Stimulated activated CD8-positive, alpha-beta memory T cell treated with anti-CD3 and anti-CD28 coated beads, Interleukin-2, amount 100 ng/mL, for 1 hour (primary cell): ENCODE measurements at places on chromosomes 7 and 10.

DNA sequence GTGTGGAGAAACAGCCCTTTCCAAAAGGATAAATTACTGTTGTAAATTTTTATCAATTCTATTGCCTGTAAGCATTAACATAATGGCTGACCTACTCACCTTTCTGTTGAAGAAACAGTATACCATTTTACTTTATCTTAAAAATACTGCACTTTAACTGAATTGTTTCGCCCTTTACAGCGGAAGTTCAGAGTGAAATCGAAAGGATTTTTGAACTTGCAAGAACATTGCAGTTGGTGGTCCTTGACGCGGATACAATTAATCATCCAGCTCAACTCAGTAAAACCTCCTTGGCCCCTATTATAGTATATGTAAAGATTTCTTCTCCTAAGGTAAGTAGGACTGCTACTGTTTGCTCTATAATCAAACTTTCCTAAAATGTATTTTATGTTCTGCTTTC, 117.5 kb downstream of the NSUN6 start:
- no peak for DNase-seq

DNA sequence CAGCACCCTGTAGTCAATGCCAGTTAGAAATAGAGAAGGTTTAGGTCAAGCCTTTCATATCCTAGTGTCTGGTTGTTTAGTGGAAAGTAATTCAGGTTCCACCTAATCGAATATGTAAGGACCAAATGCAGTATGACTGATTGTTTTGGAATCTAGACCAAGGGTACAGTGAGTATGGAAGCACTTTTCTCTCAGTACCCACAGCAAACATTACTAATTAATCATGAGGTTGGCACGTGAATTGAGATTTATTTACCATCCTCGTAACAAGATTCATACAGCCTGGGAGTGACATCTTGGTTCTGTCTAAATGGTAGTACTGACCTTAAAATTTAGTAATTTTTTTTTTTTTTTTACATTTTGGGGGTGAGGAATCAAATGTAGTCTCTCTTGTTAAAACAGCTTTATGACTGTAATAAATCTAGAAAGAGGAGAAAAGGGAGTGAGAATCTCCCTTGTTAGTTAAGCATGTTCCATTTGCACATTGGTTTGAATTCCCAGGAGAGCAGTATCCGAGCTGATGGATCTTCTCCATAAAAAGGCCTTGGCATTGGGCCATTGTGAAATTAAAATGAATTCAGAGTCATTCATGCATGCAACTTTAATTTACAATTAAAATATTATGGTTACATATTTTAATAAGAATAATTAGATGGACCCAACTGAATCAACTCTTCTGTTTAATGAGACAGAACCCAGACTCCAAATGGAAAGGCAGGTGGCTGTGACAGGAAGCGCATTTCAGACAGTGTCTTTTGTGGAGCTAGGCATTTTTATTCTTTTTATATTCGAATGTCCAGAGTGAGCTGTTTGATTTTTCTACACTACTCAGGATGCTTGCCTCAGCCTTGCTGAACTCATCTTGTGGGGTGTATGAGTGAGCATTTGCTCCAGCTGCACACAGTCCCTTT, 57.6 kb downstream of the SNX10 start:
- DNase-seq: no peak

- no peak for DNase-seq
Observed at GRCh38 chr10:48742891-48743860, 58.5 kb downstream of the WDFY4 start.

DNA sequence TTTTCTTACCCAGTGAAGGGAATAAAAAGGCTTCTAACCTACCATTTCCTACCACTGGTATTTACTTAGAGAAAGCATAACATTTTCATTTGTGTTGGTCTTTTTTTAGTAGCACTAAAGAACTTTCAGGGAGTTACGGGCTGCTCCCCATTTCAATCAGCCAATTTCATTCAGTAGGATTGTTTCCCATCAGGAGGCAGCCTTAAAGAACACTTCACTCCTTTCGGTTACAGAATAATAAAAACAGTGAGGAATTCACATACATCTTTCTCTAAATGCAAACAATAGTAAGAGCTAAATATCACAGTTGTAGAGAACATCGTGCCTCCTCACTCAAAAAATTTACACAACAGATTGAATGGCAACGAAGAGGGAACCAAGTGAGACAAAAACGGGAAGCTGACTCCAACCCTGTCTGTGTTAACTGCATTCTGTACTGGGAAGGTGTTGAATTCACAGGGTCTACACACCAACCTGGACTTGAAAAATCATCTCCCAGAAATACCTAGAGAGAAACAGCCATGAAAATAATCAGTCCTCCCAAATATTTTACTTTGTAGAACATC, 55.5 kb upstream of the ABLIM1 start:
- DNase-seq: no peak

DNA sequence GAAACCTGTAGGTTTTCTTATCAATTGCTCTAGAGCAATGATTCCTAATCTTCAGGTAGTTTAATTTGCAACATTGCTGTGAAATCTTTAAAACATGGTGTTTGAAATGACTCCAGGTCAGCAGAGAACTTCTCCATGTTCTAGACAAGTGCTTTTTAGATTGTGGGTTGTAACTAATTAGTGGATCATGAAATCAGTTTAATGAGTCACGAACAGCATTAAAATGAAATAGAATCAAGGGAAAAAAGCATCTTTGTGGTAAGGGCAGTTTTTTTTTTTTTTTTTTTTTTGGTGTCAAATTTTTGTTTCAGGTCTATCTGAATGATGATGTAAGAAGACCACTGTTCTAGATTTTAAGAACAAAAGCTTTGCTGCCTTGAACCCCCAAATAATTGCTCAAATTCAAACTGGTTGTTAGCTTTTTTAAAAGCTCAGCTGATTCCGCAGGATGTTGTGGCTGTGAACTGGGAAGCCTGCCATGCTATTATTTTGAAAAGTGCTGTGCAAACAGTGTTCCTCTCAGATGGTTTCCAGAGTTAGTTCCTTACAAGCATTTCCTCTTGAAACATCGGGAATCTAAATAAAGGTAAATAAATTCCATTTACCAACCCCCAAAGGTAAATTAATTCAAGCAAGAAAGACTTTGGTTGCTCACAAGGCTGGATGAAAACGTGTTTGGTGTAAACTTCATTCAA, 13.1 kb upstream of the PDK4 start:
- DNase-seq: no peak

GRCh38 chr10:26621889-26622711, 75.4 kb upstream of the PDSS1 start:
- DNase-seq: no peak

GRCh38 chr10:93515071-93516005, 18.9 kb downstream of the CEP55 start:
- no peak for DNase-seq

- DNase-seq: no peak
Observed at GRCh38 chr7:54419209-54419608, 123.0 kb upstream of the VSTM2A start.

- no peak for DNase-seq
Observed at GRCh38 chr10:17781856-17782255, 27.3 kb upstream of the MRC1 start.

- no peak for DNase-seq
Observed at GRCh38 chr10:71623098-71623985, 96.2 kb downstream of the C10orf105 start.

DNA sequence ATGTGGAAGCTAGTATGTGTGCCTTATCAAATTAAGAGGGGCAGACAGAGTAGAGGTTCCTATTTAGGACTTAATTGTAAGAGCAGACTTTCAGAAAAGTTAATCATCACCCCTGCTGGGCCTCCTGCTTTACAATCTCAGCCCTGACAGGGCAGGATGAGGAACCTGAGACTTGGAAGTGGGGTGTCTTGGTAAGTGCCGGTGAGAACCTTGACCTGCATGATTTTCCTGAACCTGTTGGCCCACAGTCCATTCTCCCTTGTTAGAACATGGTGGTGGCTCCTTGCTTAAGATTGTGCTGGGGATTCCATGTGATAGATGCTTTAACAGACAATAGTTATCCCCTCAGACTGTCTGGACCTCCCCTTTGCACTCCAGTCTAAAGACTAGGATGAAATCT, 141.7 kb upstream of the TMEM72 start:
- no peak for DNase-seq

- DNase-seq: no peak
Observed at GRCh38 chr7:142709921-142710320, 39.4 kb upstream of the PRSS1 start.

DNA sequence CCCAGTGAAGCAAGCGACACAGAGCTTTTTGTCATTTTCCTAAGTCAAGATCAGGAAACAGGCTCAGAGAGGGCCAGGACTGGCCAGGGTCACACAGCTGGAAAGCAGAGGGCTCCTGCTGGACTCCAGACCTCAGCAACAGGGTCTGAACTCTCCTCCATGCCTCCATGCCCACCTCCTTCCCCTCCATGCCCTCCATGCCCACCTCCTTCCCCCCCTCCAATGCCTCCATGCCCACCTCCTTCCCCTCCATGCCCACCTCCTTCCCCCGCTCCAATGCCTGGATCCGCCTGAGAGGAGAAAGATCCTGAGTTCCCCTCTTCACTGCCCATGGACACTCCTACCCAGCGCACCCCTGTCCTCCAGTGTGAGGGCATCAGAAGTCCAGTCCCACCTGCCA, 51.3 kb downstream of the OAT start:
- no peak for DNase-seq

DNA sequence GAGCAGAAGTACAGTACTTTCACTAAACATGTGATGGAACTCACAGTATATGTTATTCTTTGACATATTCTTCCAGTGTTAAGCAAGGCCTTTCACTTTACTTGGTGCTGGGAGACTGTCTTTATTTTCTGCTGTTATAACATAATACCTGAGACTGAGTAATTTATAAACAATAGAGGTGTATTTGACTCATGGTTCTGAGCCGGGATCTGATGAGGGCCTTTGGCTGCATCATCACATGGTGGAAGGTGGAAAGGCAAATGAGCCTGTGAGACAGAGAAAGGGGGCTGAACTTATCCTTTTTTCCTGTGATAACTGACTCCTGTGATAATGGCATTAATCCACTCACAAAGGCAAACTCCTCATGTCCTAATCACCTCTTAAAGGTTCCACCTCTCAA, 1.4 kb downstream of the SUPV3L1 start:
- no peak for DNase-seq

DNA sequence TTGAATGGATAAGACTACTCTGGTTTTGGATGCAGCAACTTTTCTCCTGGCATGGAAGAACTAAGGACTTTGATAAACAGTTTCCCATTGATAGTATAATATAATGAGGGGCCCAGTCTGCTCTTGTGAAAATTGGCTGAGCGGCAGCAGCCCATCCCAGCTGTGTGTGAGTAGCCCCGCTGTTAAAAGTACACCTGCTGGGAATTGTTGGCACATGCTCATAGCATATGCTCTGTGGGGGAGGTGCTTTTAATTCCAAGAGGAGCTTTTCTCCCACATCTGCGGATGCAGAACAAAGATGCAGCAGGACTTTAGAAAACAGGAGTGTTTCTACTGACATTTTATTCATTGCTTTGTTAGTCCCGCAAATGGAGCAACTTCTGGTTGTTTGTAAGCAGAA, 19.0 kb downstream of the SRI start:
- no peak for DNase-seq

- no peak for DNase-seq
Observed at GRCh38 chr7:150373049-150373801, 4.6 kb downstream of the REPIN1 start.

- no peak for DNase-seq
Observed at GRCh38 chr10:14557567-14557966, 217.1 kb downstream of the FAM107B start.
